ENCODE measurements at places on chromosomes 3 and 15. TPM values are rescaled to one million over a fixed set of nuclear protein-coding genes. Genes with fewer than 3 reads are reported as not detected.

Gene TM4SF18
- 14.7 TPM for polyA plus RNA-seq

Gene LSAMP
- 5.8 TPM for polyA plus RNA-seq

Gene RYR3
- 4.3 TPM for polyA plus RNA-seq

Gene ABHD6
- polyA plus RNA-seq = 28.0 TPM

Gene CLRN1
- 13.7 TPM for polyA plus RNA-seq

Gene RASL12
- 1.4 TPM for polyA plus RNA-seq

Gene ALCAM
- 17.5 TPM for polyA plus RNA-seq

Gene GABRG3
- 1.1 TPM for polyA plus RNA-seq

Gene ITIH1
- polyA plus RNA-seq = 0.34 TPM

Gene ONECUT1
- not detected for polyA plus RNA-seq

Gene RTP3
- polyA plus RNA-seq = not detected

Gene IDH2
- 16.6 TPM for polyA plus RNA-seq

Gene GABRA5
- polyA plus RNA-seq = 0.11 TPM

Gene THBS1
- polyA plus RNA-seq = 33.9 TPM

Gene SMCO1
- not detected for polyA plus RNA-seq

Gene MYL3
- polyA plus RNA-seq = 5.7 TPM
